Adrenal gland (tissue), 19 donors: ENCODE measurements at places on chromosomes 1 and 21. TPM values are rescaled to one million over a fixed set of nuclear protein-coding genes. Genes with fewer than 3 reads are reported as not detected.

LDLRAD1 gene
- total RNA-seq, result 1.8 TPM

DNA sequence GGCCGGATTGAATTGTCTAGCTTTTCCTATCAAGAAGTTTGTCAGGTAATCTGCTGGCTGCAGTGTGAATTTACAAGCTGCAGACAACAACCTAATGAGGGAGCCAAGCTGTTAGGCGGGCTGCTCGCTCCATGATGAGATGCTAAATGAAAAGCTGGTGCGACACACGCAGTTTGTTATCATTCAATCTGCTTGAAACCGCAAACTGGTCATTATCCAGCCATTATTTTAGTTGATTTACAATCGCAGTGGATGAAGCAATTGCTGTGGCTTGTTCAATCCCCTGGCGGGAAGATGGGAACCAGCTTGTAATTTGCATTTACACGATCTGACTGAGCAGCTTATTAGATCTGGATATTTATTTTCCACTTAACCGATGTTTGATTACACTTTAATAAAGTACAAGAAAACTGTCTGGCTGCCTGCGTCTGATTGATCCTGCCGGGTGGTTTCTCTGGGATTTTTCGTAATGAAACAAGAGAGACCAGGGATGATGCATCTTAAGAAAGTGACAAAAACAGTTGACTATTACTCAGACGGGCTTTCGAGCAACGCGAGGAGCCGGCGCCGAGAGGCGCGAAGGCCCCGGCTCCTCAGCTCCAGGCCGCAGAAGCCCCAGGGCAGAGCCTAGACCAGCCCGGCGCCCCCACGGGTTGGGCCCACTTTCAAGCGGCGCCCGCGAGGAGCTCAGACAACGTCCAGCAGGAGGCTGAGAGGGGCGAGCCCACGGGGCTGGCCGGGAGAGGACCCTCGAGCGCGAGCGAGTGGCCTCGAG, 118.0 kb upstream of the BARHL2 start:
- no peak for DNase-seq

DNA sequence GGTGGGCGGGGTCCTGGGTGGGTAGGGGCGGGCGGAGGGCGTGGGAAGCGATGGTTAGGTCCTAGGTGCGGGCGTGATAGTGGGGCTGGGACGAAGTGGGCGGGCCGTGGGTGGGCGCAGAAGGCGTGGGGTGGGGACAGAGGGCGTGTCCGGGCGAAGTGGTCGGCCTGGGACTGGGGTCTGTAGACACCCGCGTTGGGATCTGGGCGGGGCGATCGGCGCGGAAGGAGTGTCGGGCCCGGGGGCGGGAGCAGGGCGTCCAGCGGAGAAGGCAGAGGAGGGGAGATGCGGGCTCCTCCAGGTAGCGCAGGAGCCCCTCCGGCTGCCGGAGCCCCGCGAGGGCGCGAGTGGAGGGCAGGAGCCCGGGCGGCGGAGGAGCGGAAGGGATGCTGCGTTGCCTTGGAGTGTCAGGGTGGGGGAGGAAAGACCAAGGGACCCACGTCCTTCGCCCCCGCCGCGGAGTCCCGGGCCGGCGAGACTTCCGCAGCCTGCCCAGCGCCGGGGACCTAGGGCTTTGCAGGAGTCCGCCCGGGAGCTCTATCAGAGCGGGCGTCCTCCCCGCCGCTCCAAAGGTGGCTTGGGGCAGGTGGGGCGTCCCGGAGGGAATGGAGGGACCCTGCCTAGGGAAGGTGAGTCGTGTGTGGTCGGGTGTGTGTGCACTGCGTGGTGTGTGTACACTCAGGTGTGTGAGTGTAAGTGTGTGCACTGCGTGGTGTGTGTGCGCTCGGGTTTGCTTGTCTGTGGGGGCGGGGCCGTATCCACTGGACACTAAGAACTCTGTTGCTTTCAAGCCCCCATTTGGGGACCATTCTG, 27.0 kb upstream of the PRSS38 start:
- peak; percentile 85 for DNase-seq

- no peak for DNase-seq
Observed at GRCh38 chr1:99659755-99660210, 13.9 kb downstream of the PALMD start.

AUNIP gene
- total RNA-seq, result 0.54 TPM

DNA sequence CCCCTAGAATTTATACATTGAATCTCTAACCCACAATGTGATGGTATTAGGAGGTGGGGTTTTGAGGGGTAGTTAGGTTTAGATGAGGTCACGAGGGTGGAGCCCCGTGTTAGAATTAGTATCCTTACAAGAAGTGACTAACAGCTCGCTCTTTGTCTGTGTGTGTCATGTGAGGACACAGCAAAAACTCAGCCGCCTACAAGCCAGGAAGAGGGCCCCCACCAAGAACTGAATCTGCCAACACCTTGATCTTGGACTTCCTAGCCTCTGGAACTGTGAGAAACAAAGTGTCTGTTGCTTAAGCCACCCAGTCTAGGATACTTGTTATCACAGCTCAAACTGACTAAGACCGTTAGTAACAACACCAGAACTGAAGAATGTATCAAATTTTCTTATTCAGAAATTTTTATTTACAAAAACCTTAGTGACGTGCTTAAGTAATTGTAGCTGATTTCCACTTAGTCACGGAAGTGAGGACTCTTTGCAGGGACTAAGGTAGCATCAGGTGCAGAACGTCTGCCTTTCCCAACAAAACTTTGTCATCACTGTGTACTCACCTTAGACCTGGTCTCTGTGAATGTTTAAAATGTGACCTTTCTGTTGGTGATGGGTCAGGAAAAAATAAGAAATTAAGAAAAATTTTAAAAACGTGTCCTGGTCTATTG, 24.5 kb upstream of the LRRC8C start:
- DNase-seq, result peak; percentile 62

GRCh38 chr1:57908147-57908890, 484.5 kb upstream of the DAB1 start:
- DNase-seq, result no peak

OR2G2 gene
- total RNA-seq, result not detected

GRCh38 chr1:207579436-207579799, 65.5 kb upstream of the CR1L start:
- peak; percentile 57 for DNase-seq
